Substantia nigra (tissue), 51 donors: ENCODE measurements at places on chromosomes 5 and 9.
A peak's percentile ranks its signal among the peaks of the same experiment; 100 is the strongest.

DNA sequence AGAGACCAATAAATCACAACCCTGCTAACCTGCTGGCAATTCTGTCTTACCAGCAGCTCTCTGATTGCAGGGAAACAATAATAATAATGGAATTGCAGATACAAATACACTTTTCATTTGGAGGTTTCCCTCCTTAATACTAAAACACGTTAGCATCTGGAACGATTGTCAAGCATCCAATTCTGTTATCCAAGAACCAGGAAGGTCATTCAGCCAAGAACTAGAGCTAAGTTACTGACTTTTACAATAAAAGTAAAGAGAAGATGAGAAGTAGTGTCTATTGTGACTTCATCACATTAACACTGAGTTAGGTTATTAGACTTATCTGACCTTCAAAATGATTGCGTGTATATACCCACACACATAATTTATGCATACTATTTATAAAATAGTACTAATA is 335.6 kb downstream of the BRINP1 start:
- DNase-seq, result no peak

DNA sequence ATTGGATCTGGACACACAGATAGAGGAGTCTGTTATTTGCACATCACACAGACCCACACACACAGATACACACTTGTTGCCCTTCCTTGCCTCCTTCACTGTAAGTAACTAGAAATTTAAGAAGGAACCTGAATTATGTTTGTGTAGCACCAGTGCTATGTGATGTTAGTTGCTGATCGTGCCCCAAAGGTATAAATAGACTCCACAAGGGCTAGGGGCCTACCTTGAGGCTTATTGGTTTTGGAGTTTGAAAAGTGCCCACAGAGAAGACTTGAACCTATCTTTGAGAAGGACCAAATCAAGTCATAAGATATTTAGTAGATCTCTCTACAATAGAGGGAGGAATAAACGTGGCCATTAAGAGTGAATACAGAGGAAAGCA is 8.8 kb upstream of the TGFBI start:
- no peak for DNase-seq

GRCh38 chr5:144812763-144813162 is 642.1 kb downstream of the KCTD16 start:
- DNase-seq, result no peak

- no peak for DNase-seq
Measured at GRCh38 chr5:93381057-93381456, 200.0 kb downstream of the NR2F1-AS1 start.

DNA sequence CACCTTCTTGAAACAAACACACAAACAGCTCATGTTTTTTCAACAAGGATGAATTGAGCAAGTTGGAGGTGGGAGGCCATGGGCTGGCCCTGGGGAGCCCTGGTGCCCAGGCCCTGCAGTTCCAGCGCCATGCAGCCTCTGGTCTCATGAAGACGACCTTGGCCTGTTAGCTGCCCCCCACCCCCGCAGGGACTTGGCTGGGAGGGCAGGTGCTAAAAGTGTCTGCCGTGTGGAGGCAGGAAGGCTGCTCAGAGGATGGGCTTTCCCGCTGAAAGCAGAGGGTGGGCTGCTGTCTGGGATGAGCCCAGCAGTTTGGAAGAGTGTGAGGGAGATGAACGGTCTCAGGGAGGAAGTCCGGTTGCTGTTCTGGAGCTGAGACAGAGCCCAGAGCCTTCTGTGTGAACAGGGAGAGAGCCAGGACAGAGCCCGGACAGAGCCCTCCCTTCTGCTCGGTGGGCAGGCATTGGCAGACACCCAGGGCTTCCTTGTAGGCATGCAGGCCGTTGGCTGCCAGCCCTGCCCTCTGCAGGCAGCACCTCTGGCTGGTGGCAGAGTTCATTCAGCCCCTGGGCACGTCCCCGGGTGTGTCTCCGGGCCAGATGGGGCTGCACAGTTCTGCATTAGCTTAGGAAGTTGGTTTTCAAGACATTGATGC is 18.7 kb downstream of the ROPN1L start:
- DNase-seq, result peak; percentile 76

DNA sequence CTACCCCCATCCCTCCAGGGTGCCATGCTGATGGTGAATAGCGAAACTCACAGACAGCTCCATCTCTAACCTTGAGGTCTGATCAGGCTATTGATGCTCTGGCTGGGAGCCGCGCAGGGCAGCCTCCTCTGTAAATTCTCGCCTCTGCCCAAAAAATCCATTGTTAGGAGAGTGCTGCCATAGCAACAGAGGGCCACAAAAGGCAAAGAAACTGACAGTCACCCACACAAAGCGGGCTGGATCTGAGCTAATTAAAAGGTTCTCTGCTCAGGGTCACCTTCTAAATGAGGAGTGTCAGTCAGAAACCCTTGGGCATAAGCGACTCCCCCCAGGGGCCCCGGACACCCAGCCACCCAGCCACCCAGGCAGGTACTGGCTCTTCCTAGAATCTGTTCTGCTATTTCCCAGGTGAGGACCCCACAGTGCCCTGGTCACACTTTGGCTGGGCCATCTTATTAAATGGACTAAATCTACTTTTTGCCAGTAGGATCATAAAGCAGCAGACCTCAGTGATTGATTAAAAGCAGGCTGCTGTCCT is 126.7 kb downstream of the MED10 start:
- no peak for DNase-seq

GRCh38 chr9:129486756-129487657 is 133.9 kb downstream of the C9orf50 start:
- no peak for DNase-seq

GRCh38 chr5:141121985-141122384 is 367 bp downstream of the PCDHB4 start:
- no peak for DNase-seq

DNA sequence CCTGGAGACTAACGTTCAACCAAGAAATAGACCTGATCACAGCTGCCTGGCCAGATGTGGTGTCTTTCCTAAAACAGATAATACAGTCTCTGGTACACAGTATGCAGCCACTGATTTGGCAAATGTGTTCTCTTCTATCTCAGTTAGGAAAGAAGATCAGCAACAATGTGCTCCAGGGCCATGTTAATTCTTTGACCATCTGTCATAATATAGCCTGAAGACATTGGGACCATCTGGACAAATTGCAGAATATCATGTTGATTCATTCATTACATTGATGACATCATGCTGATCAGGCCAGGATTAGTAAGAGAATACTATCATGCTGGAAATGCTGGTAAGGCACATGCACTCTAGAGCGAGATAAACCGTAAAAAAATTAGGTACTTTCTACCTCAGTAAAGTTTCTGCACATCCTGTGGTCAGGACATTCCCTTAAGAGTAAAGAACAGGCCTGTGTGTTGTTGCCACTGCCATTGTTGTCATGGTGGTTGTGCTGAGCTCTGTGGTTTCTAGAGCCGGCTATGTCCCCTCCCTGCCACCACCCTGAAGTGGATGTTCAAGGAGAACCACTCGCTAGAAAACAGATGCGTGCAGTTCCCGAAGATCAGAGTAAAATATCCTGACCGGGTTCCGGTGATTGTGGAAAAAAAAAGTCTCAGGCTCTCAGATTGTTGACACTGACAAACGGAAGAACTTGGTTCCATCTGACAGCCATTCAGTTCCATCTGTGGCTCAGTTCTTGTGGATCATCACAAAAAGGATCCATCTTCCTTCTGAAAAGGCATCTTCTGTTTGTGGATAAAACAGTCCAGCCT is 6.4 kb upstream of the JMY start:
- no peak for DNase-seq

DNA sequence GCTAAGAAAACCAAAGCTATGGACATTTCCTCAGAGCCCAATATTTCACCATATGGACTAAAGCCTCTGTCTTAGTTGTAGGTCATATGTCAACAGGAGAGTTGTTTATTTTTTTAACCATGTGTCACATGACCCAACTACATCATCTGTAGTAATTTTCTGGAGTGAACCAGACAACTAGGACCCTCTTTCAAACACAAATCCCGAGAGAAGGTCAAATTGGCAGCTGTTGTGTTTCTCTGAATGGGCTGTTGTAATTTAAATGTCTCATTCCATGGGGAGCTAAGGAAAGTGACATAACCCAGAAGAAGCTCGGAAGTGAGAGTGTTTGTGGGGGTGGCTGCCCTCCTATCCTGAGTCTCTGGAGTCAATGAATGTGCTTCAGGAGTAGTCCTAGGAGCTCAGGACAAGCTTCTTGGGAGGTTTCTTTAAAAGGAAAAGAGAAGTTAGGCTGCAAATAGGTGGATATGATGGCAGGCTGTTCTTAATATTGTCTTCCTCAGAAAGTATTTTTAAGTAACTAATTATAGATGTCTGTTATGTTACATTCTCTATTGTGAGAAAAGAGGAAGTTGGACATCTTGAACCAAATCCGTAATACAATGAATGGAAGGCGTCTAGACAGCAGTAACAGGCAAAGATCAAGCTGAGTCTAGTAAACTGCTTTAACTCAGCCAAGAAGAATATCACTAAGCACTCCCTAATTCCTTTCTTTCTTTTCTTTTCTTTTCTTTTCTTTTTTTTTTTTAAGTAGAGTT is 50.1 kb downstream of the TMEM167A start:
- no peak for DNase-seq

DNA sequence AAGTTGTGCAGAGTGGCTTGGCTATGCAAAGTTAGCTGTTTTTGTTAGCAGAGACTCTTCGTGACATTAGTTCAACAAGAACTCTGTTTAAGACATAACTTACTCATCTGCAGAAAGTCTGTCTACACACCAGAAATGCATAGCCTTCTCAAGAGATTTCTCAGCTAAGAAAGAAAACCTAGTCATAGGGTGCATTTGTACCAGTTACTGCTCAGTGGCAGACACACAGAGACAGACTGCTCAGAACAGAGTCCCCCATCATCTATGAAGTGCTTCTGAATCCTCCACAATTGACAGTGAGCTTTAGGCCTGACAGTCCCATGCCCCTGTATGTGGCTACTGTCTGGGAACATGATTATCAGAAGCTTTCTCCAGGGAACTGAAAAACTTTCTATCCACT is 56.1 kb upstream of the IFNK start:
- DNase-seq, result no peak

DNA sequence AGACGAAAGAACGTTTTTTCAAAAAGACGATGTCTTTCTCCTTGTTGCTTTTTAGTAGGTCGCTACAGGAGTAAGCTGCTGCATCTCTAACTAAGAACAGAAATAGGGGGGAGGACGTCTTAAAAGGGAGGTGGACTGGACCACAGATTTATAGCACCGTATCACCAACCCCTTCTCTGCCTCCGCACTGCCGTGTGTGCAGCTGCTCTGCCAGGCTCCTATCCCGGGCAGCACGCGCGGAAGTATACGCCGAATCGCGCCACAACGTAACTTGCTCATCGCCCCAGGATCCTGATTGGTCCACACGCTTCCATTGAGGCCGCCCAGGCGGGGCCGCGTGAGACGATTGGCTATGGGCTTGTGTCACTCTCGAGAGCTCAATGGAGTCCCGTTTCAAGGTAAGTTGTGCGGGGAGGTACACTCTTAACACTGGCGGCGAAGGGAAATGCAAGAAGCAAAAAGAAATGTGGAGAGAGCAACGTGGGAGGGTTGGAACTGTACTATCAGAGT is at the start of gene ELAVL2:
TSS of gene ELAVL2 (minus strand) at position 121 of the 510 bp plus-strand sequence. CDS start 64,006 bp downstream, outside the sequence.
- peak; percentile 78 for DNase-seq
